ENCODE measurements at places on chromosomes 3 and 15.

DNA sequence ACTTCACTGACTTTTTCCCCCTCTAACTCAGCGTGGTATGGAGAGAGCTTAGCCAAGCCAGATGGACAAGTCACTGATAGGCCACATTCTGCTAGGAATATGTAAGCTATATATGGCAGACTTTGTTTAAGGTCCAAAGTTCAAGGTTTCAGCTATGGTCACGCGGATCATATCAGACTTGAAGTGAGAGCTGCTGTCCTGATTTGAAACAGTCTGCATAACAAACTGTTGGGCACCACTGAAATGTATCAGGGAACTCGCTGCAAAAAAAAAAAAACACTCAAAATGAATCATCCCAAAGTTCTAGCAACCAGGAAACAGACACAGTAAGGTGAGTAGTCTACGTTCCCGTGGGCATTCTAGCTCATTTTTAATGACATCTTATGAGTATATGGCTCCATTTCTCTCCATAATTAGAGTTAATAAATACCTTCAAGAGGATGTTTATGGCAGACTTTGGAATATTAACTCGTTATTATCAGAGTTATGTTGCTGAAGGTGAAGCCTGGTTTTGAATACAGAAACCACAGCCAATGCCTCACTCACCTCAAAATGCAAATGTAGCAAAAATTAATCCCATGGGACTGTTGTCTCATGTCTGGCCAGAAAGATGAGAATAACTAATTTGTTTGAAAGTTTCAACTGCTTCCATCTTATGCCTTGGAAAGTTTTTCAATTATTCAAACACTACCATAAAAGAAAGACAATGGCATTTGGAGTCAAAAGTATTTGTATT lies 12.3 kb downstream of the DPH3 start:
- DNase-seq = no peak

DNA sequence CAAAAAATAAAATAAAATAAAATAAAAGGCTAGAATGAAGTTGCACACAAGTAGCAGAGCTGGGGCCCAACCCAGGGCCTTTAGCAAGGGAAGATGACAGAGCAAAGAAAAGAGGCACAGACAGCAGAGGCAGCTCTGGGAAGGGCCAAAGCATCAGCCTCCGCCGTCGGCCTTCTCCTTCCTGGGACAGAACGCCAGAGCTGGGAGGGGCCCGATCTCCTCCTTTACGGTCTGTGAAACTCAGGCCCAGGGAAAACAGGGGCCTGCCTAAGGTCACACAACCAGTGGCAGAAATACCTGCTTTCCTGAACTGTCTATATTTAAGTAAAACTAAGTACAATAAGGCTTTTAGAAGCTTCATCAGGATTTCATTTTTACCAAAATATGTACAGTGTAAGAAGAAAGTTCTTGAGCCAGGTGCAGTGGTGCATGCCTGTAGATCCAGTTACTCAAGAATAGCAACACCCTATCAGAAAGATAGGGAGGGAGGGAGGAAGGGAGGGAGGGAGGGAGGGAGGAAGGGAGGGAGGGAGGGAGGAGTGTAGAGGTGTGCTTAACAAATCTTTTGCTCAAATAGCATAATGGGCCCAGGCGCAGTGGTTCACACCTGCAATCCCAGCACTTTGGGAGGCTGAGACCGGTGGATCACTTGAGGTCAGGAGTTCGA lies 43.0 kb upstream of the MUC4 start:
- no peak for DNase-seq

GRCh38 chr3:87957575-87957974 lies 101.2 kb downstream of the CGGBP1 start:
- DNase-seq = no peak

DNA sequence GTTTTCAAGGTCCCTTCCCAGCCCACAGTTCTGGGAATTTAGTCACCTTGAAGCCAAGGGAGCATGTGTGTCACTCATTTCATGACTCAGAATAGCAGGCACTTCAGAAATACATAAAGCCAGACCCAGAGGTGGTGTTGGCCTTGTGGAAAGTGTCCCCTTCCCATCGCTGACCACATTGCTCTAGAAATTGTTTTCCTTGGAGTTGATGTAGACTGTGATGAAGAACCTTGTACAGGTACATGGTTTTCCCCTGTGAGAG lies 158.8 kb downstream of the SLCO3A1 start:
- no peak for DNase-seq

- no peak for DNase-seq
Observed at GRCh38 chr3:15330031-15330596, 2.3 kb downstream of the SH3BP5 start.

DNA sequence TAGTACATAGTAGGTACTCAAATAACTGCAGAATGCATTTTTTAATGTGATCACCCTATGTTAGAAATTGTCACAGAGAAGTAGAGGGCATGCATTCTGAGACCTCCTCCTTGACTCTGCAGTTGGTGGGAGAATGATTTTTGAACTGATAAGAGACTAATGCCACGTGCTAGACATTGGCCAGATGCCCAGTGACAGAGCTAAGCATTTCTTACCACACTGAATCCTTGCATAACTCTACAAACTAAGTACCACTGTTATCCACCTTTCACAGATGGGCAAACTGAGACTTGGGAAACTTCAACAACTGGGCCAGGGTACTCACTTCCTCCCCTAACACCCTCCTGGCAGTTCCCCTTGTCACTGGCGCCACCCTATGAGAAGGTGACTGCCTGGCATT lies 33.5 kb upstream of the SPATA12 start:
- DNase-seq = no peak

GRCh38 chr15:94105760-94106159 lies 125.6 kb upstream of the MCTP2 start:
- no peak for DNase-seq

GRCh38 chr3:56781762-56782161 lies 20.0 kb downstream of the ARHGEF3 start:
- no peak for DNase-seq

DNA sequence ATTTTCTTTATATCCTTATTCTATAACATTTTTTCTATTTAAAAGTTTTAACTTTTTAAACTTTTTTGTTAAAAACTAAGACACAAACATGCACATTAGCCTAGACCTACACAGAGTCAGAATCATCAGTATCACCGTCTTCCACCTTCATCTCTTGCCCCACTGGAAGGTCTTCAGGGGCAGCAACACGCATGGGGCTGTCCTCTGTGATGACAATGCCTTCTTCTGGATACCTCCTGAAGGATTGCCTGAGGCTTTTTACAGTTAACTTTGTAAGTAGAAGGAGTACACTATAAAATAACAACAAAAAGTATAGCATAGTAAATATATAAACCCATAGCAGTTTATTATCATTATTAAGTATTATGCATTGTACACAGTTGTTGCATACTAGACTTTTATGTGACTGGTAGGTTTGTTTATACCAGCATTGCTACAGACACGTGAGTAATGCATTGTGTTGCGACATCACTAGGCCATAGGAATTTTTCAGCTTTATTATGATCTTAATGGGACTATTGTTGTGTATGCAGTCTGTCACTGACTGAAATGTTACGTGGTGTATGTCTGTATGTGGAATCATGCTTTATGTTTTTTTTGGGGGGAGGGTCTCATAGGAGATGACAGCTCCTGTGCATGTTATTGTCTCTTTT lies 18.2 kb downstream of the ATP1B3 start:
- DNase-seq = no peak

GRCh38 chr3:121817753-121818152 lies 17.1 kb downstream of the IQCB1 start:
- no peak for DNase-seq

DNA sequence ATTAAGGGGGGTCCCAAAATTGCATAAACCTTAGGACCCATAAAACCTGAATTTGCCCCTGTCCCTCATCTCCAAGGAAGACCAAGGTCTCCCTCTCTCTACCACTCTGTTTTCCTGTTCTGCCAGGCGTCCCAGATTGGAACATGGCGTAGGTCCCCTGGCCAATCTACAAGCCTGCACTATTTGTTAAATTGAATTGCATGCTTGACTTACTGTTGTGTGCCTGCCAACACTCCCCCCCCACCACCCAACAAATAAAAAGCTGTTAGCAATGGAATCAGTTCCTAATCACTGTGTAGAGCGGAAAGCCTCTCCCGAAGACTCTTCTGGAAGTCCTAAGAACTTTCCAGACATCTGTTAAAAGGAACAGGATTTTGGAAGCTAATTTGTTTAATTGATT lies 11.7 kb downstream of the CTXND1 start:
- DNase-seq = no peak

DNA sequence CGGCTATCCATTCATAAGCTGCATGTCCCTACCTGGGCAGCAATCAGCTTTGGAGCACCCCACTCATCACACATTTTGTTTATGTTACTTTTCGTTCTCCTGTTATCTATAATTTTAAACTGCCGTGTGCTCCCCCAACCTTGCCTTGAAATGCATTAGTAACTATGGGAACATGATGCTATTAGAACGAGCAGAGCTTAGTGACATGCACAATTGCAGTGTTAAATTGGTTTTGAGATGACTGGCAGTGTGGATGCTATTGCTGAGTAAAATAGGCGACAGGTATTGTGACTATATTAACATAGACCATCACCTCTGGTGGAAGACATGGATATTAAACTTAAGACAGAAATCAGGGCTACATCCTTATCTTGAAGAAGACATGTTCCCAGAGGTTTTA lies 191.6 kb downstream of the KCNAB1 start:
- DNase-seq = no peak

GRCh38 chr3:124084022-124084881 lies 92.3 kb upstream of the ROPN1 start:
- DNase-seq = no peak

- no peak for DNase-seq
Observed at GRCh38 chr3:68256635-68257223, 602.3 kb upstream of the SUCLG2 start.

DNA sequence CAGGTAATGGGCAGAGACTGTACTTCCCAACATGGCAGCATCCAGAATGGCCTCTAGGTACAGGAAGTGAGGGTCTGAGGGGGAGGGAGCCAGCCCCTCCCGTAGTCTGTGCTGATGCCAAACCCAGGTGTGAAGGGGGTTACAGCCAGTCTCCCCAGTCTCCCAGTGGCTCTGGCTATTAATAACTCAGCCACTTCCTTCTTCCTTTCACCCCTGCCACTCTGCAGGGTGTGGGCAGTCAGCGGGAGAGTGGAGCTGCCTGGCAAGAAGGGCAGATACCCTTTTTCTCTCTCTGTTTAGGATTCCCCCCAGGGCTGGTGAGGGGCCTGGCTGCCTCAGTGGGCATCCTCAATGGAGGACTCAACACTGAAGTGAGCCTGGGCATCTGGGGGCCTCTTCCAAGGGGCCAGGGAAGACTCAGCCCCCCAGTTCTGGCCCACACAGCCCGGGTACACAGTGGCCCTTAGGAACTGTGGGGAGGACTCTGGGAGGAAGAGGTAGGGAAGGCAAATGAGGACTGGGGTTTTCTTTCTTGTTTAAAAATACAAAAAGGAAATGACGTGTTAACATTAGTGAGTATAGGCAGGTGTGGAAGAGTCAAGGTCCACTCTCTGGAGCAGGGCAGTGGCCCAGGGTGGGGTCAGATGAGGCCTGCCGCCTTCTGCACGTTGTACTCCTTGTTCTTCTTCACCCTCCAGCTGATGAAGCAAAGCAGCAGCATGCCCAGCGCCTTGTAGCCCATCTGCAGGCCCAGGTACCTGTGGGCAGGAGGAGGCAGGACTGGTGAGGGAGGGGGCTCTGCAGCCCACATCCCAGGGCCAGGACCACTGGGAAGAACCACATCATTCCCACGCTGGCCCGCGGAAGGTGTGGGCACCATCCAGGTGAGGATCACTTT lies 38.6 kb upstream of the RAB6B start:
- DNase-seq = no peak

DNA sequence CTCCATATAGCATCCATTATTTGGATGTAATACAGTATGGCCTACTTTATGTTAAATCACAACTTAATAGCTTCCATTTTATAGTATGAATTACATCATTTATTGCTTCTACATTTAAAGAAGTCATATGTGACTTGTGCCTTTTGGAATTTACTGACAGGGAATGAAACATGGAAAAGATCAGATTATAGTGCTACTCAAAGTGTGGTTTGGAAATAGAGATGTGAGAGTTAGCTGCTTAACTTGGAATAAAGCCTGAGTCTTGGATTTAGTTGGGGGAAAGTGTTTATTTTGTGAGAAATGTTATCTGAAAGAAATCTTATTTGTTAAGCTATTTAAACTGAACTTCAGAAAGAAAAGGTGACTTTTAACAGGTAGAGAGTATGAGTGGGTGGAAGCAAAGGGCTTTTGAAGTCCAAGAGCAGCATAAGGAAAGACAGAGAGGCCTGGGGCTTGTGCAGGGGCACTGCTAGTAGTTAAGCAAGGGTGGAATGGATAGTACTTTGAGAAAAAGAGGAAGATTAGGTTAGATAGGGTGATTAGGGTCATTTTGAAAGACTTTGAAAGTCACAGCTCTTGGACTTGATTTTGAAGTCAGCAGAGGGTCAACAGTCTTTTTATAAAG lies 60.5 kb downstream of the SLMAP start:
- no peak for DNase-seq

- DNase-seq = no peak
Observed at GRCh38 chr3:108433928-108434327, 76.5 kb downstream of the MYH15 start.

DNA sequence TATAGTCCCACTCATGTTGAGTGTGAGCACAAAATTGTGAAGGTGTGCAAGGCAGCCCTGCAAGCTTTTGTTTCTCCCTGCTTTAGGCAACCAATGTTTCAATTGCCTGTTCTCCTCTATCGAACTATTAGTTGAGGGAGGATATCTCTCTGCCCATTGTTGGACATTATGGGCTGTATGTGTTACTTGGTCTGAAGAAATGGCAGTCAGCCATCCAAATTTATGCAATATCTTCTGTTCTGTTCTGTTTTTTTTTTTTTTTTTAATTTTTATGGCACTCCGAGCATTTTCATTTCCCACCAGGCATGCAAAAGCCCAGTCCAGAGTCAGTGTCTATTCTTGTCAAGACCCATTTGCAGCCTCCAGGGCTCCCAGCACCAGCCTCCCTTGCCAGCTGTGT lies 44.0 kb downstream of the ANAPC13 start:
- no peak for DNase-seq

- DNase-seq = no peak
Observed at GRCh38 chr3:111763968-111764367, 95.1 kb upstream of the PHLDB2 start.

DNA sequence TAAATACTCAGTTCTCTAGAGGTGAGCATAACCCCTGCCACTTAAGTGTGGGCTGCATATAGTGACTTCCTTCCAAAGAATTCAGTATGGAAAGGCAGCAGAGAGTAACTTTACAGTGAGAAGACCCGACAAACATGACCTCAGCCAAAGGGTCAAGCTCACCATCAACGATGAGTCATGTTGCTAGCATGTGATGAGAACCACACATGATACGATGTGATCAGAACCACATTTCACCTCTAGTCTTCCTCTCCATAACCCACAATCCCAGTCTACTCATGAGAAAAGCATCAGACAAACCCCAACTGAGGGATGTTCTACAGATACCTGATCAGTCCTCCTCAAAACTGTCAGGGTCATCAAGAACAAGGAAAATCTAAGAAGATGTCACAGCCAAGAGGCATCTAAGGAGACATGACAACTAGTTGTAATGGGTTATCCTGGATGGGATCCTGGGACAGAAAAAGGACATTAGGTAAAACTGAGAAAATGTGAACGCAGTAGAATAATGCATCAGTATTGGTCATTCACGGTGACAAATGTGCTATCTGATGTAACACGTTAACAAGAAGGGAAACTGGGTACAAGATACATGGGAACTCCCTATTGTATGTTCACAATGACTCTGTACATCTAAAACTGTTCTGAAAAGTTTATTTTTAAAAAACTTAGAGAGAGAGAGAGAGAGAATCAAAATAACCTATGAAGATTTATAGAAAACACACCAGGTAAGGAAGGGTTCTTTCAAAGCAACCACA lies 28.3 kb downstream of the SEC61A1 start:
- DNase-seq = no peak

All from MM.1S (cell line).